Stimulated activated CD4-positive, alpha-beta T cell treated with anti-CD3 and anti-CD28 coated beads, Interleukin-1b, Interleukin-23, amount 100 ng/mL, for 1 hour (primary cell): ENCODE measurements at places on chromosomes 6 and 20.

DNA sequence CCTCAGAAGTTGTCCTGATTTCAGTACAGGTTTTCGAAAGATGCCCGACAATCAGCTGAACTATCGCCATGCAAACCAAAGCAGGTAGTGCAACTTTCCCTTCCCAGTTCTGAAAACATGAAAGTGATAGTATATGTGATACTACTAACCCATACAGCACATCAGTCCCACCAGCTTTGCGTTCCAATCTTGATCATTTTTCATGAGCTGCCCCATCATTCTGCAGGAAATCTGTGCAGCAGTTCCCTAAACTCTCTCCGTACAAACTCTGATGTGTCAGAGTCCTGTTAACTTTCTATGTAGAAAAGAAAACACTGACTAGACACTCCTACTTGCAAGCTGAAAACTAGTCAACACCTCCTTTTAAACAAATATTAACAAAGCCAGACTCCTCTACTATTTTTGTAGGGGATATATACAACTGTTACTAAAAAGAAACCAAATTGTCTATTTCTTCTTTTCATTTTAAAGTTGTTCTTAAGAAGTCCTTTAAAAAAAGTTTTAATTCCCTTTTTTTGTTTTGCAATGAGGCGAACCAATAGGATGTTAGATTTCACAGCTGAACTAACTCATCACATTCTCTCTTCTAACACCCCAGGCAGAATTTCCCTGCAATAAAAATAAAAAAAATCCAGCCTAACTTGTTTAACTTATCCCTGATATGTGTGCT is 99.6 kb upstream of the DST start:
- DNase-seq: no peak

GRCh38 chr6:38646166-38646878 is 6.6 kb upstream of the BTBD9 start:
- DNase-seq: no peak

DNA sequence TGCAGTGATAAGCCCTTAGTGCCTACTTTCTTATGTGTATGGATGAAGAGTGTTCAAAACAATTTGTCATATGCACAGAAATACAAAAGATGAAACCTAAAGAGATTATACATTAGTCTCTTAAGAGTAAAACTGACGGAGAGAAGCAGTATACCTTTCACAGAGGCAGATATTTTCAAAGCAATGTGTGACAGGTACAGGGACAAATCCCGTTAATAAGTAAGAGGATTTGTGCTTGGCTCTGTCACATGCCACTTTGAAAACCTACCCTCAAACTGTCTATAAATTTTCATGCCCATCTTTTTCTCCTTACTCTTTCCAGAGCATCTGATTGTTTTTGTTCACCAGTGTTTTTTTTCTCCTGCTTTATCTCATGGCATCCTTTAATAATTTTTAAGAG is 741.3 kb upstream of the MMS22L start:
- DNase-seq: no peak

- DNase-seq: no peak
These were observed 180.3 kb upstream of the ZNF217 start for GRCh38 chr20:53773792-53774401.

DNA sequence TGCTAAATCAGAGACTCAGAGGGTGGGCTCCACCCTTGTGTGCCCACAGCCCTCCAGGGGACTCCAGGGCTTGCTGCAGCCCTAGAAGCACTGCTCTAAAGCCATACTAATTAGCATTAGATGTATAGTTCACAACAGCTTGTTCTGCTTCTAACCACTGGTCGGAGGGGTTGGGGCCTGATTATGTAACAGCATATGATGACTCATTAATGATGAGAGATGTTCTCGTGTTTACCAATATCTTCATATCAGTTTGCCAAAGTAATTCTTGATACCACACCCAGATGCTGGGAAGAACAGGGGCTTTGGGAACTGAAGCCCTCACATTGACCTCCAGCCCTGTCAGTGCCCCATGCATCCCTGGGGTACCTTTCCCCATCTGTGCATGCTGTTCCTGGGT is 104.1 kb upstream of the FOXA2 start:
- DNase-seq: no peak

DNA sequence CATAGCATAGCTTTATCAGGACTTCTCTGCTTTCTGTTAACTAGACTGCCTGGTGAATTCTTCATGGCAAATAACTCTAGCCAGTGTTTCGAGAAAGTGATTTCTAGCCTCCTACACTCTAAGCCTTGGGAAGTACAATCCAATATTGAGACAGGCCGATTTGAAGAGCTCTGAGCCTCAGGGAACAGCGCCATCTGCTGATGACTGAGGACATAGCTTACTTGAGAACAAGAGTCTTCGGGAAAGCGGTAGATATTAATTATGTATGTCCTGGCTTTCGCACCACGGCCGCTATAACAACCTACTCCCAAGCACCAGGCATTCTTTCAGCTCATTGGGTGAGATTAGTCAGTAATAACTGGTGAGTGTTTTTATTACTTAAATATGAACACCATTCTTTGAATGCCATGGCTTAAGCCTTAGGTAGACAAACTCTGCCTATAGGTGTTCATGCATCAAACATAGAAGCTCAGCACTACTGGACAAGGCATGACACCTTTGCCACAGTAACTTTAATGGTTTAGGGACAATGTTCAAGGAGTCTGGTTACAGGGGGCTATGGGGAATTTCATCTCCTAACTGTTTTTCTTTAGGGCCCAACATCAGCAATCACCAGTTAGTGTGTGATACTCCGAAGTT is 518.6 kb downstream of the BMP2 start:
- DNase-seq: no peak

GRCh38 chr6:39040080-39040673 is 8.4 kb upstream of the GLP1R start:
- no peak for DNase-seq
